ENCODE measurements at places on chromosomes 7 and 10.
A peak's percentile ranks its signal among the peaks of the same experiment; 100 is the strongest.

GRCh38 chr7:55158541-55159382 is 139.9 kb downstream of the EGFR start:
- DNase-seq = peak; percentile 36

- peak; percentile 35 for DNase-seq
Measured at GRCh38 chr7:139451638-139452037, 31.8 kb downstream of the KLRG2 start.

DNA sequence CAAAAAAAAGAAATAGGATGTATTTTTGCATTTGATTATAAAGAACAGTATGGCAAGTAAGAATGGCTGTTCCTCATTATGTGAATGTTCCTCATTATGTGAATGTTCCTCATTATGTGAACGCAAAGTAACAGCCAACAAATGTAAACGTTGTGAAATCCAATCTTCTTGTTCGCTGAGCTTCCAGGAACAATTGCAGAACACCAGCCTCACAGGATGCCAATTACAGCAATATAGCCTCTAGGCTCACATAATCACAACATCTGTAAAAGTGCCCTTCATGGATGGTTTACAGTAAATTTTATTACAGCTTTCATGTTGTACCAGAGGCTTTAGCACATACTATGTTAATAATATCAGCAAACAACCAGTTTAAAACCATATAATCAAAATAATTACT is 71.6 kb downstream of the THSD7A start:
- no peak for DNase-seq

DNA sequence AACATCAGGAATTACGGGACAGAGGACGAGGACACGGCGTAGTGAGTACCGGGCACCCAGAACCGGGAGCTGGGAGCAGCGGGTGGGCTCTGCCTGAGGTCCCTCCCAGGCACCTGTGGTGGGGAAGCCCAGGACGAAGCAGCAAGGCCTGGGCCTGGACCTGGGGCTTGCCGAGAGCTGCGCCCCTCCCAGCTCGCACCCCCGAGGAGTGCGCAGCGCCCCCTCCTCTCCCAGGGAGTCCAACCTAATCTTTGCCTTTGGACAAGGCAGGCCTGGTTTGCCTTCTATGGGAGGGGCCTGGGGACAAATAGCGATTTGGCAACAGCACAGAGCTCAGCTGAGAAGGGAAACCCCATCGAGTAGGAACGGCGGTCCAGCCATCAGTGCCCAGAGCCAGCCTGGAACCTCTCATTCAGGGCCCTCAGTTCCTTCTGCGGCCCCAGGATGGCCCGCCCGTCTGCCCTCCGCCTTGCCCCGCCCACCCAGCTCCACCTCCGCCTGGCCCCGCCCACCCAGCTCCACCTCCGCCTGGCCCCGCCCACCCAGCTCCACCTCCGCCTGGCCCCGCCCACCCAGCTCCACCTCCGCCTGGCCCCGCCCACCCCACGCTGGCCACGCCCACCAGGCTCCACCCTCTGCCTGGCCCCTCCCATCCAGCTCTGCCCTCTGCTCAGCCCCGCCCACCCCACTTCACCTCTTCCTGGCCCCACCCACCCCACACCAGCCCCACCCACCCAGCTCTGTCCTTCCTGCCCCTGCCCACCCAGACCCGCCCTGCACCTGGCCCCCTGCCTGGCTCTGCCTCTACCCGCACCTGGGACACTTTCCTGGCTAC is 32.5 kb upstream of the KNDC1 start:
- no peak for DNase-seq

GRCh38 chr7:27910326-27910725 is 170.4 kb downstream of the TAX1BP1 start:
- peak; percentile 55 for DNase-seq

DNA sequence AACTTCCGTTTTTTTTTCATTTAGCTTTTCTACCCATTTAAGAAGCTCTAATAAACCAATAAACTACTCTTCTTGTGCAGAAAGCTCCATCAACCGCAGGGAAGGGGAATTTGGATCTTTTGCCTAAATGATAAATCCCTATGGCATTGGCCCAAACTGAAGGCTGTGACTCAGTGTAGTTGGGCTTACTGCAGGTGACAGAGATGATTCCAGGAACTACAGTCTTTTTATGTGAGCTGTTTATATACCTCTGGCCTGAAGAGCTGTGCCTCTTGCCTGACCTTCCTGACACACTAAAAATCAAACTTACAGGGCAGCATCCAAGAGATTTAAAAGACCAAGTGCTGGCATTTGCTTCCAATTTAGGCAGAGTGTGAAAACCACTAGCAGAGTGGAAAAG is 25.2 kb downstream of the ABCB1 start:
- no peak for DNase-seq

DNA sequence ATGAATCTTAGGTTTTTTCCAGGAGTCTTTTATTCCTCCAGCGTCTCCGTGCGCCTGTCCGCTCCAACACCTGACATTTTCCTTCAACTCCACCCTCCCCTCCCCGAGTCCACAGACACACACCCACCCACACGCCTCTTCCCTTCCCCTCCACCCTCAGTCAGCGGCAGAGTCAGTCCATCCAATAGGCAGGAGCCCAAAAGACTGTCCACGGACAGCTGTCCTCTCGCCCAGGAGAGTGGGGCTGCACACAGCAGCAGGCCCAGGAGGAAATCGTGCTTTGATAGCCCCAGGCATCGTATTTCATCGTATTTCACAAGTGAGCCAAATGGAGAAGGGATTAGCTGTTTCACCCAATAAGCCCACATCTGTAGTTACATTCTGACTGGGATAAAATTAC is 285.1 kb downstream of the ZEB1 start:
- DNase-seq = no peak

DNA sequence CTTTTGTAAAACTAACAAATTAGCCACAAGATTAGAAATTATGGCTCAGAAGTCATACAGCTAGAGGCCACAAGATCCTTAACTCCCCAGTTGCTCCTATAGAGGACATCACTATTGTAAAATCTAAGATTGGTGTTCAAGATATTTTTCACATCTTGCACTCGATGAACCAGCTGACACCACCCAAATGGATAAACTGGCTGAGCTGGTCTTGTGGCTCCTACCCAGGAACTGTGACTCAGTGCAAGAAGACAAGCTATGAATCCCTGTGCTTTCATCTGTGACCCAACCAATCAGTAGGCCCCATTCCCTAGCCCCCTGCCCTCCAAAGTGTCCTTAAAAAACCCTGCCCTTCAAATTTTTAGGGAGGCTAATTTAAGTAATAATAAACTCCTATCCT is 27.9 kb upstream of the R3HCC1L start:
- DNase-seq = no peak

DNA sequence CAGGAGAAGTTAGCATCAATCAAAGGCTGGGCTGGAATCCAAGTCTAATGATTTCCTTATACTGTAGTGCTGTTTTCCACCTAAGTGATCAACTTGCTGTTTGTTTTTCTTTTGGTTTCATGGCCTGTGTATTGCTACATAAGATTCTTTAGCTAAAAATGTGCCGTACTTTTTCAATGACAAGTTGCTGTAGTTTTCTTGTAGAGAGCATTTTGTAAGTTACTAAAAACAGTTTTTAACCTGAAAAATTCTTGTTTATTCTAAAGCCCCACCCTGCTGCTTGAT is 1.3 kb downstream of the HELLS start:
- DNase-seq = no peak

DNA sequence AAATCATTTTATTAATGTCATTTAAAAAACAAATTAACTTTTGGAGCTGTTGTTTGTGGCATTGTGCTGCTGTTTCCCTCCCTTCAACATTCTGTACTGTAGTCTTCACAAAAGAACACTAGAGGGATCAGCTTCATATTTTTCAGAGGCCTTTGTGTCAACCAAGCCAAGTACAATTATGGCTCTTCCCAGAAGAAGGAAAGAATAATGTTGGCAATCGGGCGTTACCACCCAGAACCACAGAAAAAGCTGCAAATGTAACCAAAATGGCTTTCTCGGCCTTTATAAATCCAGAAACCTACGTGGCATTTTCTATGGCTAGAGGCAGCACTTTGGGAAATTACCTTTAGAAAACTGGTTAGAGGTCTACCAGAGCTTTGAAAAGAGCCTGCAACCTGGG is 98.8 kb upstream of the COL1A2 start:
- peak; percentile 92 for DNase-seq

- no peak for DNase-seq
Measured at GRCh38 chr7:106466867-106467266, 182.1 kb upstream of the NAMPT start.

GRCh38 chr7:90761584-90761983 is 165.5 kb downstream of the CDK14 start:
- DNase-seq = no peak

DNA sequence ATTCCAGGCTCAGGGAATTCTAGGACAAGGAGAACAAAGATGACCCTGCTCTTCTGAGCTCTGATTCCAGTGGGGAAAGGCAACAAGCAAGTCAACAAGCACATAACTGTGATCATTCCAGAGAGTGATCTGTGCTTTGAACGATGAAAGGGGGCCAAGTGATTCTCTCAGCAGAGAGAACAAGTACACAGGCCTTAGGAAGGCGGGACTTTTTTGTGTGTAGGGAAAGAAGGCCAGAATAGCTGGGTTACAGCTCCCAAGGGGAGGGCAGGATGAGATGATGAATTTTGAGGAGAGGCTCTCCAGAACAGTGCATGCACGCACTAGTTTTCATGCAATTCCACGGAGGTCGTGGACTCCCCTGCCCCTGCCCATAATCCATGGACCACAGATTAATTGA is 565.2 kb downstream of the SDK1 start:
- no peak for DNase-seq

DNA sequence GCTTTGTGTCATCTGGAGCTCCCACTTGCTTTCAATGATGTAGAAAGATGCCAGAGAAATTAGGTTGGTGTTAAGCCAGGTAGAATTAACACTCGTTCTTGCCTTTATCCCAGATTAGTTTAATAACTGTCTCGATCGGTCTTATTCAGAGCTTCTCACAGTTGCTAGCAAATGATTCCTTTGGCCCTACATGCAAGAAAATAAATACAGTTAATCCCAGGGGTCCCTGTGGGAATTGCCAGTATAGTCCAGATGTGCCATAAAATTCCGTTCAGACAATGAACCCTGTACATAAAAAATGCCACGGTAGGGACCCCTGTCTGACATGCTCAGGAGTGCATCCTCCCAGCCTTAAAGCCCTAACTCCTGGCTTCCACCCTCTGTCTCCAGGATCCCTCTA is 207.5 kb downstream of the ARHGAP12 start:
- DNase-seq = peak; percentile 49

- peak; percentile 96 for DNase-seq
Measured at GRCh38 chr7:1924258-1924817, 254.3 kb downstream of the ELFN1 start.

DNA sequence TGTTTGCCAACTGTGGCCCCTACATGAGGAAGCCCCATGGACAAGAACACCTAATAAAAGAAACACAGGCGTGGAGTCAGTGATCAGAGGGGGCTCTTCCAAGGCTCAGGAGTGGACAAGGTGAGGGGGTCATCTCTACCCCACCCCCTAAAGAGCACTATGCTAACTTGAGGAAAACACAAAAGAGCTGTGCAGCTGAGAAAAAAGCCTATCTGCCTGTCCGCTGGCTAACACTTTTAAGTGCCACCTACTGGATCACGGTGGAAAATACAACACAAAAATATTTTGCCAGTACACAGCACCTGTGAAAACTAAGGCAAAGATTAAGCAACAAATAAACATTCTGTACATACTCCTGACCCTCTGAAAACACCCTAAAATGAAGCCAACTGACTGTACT is 53.1 kb upstream of the COBL start:
- DNase-seq = peak; percentile 3

GRCh38 chr10:35442592-35442991 is 106.3 kb downstream of the CCNY start:
- no peak for DNase-seq

DNA sequence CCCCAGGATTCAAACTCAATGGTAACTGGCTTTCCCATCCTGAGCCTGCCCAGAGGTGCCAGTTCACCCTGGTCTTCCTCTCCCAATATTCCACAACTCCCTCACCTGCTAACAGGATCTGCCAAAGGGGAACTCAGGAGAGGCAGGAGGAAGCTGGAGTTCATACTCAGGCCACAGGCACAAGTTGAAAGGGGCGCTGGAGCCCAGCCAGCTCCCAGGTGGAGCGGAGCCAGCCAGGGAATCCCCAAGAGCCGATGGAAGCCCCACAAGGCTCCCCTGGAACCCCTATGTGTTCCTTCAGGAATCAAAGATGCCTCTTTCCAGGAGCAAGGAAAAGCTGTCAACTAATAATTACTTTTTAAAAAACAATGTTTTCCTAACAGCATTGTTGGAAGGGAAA is 63.5 kb downstream of the SH3PXD2A start:
- DNase-seq = no peak

GRCh38 chr7:104106108-104106905 is 101.5 kb downstream of the ORC5 start:
- peak; percentile 4 for DNase-seq

DNA sequence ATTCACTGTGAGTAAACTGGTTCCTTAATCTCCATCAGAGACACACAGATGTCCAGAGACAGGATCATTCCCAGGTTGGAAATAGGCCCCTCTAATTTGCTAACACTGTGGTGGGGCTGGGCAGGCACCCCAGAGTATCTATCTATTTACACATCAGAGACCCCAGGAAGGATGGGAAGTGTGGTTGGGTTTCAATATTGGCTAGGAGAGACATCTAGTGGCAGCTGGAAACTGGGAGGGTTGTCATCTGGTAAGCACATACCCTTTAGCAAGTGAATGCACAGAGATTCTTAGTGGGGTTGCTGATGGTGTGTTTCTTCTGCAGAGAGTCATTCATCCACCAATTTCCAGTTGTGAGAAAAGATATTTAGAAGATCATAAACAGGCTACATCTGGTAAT is 36.0 kb upstream of the NRG3 start:
- DNase-seq = no peak

GRCh38 chr10:32347363-32348022 is 535 bp upstream of the EPC1 start:
- no peak for DNase-seq

- peak; percentile 50 for DNase-seq
Measured at GRCh38 chr10:93600446-93601145, 439 bp downstream of the RBP4 start.

GRCh38 chr10:125606414-125607010 is 76.5 kb downstream of the TEX36 start:
- DNase-seq = no peak

GRCh38 chr10:77970869-77971803 is 44.6 kb upstream of the DLG5 start:
- peak; percentile 94 for DNase-seq

GRCh38 chr7:116591202-116592040 is 66.6 kb downstream of the CAV1 start:
- peak; percentile 34 for DNase-seq

Measured in fibroblast of skin of scalp (primary cell).